ENCODE measurements at places on chromosomes 13 and 19.

- DNase-seq: no peak
Observed at GRCh38 chr19:11414544-11414943, 4.6 kb downstream of the RGL3 start.

DNA sequence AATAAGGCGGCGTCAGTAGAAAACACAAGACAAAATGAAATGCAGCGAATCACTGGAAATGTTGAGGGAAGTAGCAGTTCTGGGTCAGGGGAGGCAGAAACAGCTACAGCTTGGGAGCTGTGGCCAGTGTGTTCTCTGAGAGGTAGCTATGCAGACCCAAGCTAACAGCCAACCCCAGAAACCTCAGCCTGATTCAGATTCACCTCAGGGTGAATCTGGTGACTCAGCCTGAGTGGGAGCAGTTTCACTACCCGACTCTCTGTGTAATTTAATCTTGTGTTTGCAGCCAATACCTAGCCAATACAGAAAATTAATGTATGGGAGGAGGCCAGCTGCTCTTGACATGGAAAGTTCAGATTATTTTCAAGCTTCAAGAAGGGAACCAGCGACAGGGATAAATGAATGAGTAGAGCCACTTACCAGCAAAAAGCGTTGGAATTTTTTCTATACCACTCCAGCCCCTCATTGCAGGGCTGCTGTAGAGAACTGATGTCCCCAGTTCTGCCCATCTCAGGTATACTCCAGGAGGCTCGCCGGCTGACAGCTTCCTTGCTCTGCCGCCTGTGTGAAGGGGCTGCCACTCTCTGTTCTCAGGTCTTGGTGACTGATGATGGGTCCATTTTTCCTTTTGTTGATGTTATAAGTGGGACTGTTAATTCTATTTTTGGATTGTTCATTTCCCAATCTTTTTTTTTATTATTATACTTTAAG is 8.9 kb downstream of the IGFL3 start:
- no peak for DNase-seq

GRCh38 chr19:42277821-42278451 is 8.9 kb downstream of the CIC start:
- DNase-seq: no peak

DNA sequence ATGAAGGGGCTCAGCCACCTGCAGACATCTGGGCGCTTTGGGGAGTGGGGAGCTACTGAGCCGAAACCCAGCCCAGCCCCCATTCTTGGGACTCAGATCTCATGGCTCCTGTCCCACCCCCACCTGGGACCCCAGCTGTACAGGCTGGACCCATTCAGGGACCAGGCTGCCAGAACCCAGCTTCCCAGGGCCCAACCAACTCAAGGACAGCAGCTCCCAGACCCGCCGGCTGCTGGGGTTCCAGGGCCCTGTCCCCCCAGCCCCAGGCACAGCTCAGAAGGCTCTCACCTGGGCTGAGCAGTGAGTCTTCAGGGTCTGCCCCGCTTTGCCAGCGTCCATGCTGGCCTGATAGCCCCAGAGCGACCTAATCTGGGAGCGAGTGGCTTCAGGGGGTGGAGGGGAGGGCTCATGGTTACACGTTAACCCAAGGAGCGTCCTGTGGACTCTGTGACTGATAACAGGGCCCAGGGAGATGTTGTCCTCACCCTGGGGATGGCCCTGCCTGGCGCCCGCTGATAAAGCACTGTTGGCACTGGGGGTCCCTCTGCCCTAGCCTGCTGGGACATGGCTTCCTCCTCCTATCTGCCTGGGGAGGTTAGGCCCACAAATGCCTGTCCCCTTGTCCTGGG is at the start of gene TMEM86B:
Gene TMEM86B (minus strand): TSS at position 361 of the 629 bp plus-strand sequence. CDS start 22 bp downstream, at position 339.
- no peak for DNase-seq

GRCh38 chr13:60494296-60494695 is 97.3 kb downstream of the TDRD3 start:
- no peak for DNase-seq

GRCh38 chr13:44237276-44237767 is 136.3 kb upstream of the SERP2 start:
- DNase-seq: no peak

DNA sequence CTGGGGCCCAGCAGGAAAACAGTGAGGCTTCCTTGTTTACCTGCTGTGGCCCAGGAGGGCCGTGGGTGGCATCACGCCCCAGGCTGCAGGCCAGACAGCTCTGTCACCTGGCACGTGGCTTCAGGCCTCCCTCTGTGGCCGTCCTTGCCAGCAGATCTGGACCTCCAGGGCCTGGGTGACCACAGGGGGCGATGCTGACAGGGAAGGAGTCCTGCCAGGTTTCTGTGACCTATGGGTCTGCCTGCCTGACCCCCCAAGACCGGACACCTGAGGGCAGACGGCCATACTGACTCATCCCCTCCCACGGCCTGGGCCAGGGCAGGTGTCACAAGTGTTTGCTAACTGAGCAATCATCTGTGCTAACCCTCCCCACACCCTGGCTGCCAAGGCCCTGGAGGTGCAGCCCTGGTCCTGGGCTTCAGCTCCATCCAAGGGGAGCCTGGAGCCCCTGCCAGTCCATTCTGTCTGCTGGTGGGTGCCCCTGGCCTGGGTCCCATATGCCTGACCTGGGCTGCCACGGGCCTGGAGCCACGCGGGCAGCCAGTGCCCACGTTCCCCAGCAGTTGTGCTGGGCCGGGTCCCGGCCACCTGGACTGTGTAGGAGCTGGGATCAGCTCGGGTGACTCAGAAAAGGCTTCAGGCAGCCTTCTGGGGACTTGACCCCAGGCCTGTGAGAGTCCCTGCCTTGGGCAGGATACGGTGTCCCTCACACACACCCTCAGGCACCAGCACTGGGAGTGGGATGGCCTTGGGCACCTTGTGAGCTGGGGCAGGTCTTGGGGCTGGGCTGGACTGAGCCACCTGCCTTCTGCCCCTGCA is 3.7 kb downstream of the CDC34 start:
- no peak for DNase-seq

DNA sequence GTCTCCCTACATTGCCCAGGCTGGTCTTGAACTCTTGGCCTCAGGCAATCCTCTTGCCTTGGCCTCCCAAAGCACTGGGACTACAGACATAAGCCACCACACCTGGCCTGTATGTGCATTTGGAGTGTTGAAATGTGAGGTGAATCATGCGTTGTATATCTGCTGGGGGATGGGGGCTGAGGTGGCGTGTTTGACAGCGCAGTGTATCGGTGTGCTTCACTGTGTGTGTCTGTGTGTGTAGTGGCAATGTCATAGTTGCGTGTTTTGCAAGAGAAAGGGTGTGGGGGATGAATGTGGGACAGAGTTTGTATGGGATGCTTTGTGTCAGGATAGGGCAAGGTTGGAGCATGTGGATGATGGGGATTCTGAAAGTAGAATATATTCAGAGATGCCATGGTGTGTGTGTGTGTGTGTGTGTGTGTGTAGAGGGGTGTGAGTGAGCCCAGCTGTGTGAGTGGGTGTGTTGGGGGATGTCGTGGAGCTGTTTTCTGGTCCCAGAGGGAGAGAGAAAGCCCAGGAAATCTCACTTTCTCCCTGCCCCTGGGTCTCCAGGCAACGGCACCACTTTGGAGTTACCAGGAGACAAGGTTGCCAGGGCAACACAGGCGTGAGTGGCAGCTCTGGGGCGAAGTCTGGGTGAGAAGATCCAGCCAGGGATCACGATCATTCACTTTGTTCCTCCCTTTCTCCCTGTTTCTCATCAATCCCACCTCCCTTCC is 1.1 kb upstream of the SWSAP1 start:
- peak; percentile 65 for DNase-seq

DNA sequence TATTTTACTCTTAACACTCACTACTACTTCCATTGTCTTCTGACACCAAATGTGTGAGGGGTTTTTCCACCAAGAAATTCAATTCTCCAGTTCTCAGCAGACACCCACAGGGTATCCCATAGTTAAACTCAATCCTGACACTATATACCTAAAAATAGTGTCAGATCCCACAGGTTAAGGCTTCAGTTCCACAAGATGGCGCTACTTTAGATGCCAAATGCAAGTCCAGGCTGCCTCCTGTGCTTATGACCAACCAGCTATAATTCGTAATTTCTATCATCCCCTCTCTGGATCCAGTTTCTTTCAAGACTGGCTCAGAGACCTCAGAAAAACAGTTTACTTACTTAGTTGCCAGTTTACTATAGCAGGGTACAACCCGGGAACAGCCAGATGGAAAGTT is 1146.2 kb upstream of the SPRY2 start:
- peak; percentile 12 for DNase-seq

DNA sequence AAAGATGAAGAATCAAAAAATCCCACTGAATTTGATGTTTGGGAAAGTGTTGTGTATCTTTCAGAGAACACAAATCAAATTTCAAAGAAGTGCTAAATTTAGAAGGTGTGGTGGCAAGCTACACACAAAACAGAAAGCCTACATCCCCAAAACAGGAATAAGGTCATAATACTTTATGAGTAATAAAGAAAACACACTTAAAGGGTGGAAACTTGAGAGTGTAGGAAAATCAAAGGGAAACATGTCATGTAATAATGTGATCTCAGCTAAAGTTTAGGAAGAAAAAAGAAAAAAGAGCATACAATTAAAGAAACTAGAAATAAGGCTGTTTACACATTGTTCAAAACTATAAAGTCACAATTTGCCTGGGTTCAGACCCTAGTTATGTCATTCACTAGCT is 668.7 kb downstream of the PCDH17 start:
- DNase-seq: no peak

Measured in neural crest cell (in vitro differentiated cells).